ENCODE measurements at places on chromosomes 2 and 18. TPM values are rescaled to one million over a fixed set of nuclear protein-coding genes. Genes with fewer than 3 reads are reported as not detected.

- no peak overlapping the region for H3K4me3 ChIP-seq
- no peaks in the 10 kb centered on the region for H3K36me3 ChIP-seq
- no peak for DNase-seq
- no peaks in the 10 kb centered on the region for H3K27me3 ChIP-seq
Measured at GRCh38 chr2:165079432-165079831, 124.1 kb upstream of the SLC38A11 start.

DNA sequence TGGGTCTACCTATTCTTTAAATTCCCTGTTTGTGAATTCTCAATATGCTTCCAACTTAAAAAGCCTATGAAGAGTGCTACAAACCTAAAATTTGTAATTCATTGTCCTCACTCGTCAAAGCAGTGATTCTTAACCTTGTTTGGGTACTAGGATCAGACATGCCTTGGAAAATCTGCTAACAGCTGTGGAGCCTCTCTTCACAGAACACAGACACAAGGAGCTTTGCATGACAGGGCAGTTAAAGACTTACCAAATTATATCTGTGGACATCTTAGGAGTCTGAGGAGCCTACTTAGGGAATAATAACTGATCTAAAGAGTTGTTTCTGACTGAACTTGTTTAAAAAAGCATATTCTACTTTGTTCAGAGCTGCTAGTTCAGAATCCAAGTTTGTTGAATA, 38.1 kb downstream of the TMEM87B start:
- peaks cover 43% of the 10 kb centered on the region for H3K36me3 ChIP-seq
- H3K27ac ChIP-seq: peak overlapping the region; percentile 77
- H3K4me1 ChIP-seq: peaks cover 58% of the 10 kb centered on the region
- no peaks in the 10 kb centered on the region for H3K27me3 ChIP-seq
- H3K4me3 ChIP-seq: peak overlapping the region; percentile 23
- no peak for DNase-seq

DNA sequence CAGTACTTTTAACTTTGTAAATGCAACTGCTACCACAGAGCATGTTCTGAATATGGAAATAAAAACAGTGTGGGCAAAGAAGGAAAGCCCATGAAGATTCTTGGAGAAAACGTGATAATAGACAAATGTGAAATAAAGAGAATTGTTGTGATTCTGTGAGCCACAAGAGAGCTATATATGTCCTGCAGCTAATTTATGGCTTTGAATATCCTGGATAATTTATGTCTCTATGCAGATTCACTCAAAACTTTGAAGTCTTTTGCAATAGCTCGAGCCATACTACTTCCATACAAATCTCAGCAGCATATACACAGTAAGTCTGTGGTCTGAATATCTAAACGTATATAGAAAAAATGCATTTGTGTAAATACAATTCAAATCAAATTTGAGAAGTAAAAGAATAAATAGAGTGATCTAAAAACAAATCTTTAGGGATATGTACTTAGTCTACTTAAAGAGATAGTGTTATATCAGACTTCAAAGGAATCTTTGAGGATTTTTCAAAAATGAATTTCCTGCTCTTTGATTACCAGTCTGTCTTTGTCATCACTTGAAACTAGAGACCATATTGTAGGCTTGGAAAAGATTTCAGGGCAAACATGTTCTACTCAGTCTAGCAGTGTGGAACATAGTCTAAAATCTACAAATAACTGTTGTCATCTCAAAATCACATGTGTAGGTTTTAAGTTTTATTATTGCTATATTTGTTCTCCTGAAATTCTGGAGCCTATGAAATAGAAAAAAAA, 107.1 kb downstream of the CSRNP3 start:
- no peak for DNase-seq
- H3K27me3 ChIP-seq: no peaks in the 10 kb centered on the region
- H3K4me1 ChIP-seq: no peaks in the 10 kb centered on the region
- no peaks in the 10 kb centered on the region for H3K36me3 ChIP-seq

- H3K4me3 ChIP-seq: no peak overlapping the region
- DNase-seq: no peak
- H3K4me1 ChIP-seq: no peaks in the 10 kb centered on the region
- H3K36me3 ChIP-seq: no peaks in the 10 kb centered on the region
- H3K27me3 ChIP-seq: no peaks in the 10 kb centered on the region
- H3K27ac ChIP-seq: no peak overlapping the region
Measured at GRCh38 chr2:133053541-133053940, 383.5 kb upstream of the LYPD1 start.

DNA sequence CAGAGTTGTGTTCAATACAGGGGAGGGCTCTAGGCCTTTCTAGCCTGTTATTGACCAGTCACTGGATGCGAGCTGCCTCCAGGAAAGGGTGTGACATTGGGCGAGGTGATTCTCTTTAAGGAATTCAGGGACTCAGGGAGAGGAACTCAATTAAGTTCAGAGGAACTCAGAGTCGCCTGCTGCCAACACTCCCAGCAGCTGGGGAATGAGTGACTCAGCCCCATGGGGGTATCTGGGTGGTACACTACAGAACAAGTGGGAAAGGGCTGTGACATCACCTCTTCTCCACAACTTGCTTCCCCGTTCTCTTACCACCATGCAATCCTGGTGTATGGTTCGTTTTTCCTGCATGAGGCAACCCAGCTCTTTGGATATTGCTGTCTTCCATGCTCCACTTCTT, 50.4 kb upstream of the CYRIA start:
- no peak overlapping the region for H3K27ac ChIP-seq
- no peak for DNase-seq
- peaks cover 4% of the 10 kb centered on the region for H3K36me3 ChIP-seq
- no peaks in the 10 kb centered on the region for H3K27me3 ChIP-seq

Gene GALNT3
- 0.27 TPM for total RNA-seq

Gene EFR3B
- 0.48 TPM for total RNA-seq

Gene GLB1L
- total RNA-seq: 4.8 TPM

Gene LRRTM4
- not detected for total RNA-seq

Gene PLA2R1
- total RNA-seq: 3.3 TPM

Gene ZSCAN30
- 16.1 TPM for total RNA-seq

Gene LIMS3
- 0.20 TPM for total RNA-seq
